ENCODE measurements at places on chromosomes 7 and 10.

DNA sequence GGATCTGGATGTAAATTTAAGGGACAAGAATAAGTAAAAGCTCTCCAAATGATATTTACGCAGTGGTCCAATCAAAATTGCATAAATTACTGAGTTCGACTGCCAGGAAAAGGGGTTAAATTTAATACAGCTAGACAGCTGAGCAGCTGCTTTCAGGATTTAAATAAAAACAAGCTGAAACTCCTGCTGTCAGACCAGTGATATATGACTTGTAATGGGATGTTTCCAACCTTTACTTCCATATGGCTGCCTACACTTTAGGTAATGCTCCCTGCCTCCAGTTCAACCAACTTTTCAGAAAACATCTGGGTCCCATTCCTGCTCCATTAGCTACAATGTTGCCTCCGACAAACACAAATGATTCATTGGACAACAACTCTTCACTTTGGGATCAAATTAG lies 326.3 kb upstream of the DGKB start:
- DNase-seq = no peak

DNA sequence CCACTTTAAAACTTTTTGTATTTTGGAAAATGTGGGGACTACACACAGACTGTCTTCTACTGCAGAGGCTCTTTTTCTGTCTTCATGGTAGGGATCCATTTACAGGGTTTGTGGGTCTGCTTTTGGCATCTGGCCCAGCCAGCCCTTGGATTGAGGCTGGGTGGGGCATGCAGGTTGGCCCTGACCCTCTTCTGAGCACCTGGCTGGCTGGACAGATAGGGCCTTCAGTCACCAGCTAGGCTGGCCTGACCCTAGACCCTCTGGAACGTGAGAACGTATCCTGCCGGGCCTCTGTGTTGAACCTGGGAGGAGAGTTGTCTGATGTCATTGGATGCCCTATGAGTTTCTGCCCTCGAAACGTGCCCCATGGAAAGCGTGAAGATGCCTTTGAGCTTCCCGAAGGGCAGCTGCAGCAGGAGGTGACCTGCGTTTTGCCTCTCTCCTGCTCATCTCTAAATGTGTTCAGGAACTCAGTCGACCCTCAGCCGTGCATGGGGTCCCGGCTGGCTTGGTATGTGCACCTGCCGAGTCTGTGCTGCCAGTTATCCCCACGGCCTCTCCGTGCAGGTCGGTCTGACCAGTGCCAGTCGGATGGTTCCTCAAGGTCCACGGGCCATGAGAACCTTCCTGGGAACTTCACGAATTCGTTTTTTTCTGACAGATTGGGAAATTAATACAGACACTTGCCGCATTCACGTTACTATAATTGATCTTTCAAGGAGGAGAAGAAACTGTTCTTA lies 74.9 kb downstream of the MGMT start:
- no peak for DNase-seq

GRCh38 chr7:128453836-128454804 lies 1.6 kb upstream of the HILPDA start:
- no peak for DNase-seq

DNA sequence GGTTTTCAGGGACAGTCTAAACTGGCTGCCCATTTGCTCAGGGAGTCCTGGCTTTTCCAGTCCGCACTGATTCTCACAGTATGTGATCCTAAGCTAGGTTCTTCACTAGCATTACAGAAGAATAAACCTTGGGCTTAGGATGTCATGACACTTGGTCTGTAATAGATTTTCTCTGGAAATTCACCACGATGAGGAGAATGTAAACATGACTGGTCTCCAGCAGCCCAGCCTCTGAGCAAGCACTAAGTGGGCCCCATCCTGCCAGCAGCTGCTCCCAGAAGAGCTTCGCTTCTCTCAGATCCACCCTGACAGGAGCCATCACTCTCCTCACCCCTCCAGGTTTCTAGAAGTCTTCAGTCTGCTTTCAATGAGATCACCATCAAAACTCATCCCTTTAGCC lies 103.7 kb upstream of the ZPBP start:
- no peak for DNase-seq

- peak; percentile 49 for DNase-seq
Measured at GRCh38 chr7:20778063-20778721, 8.5 kb downstream of the SP8 start.

DNA sequence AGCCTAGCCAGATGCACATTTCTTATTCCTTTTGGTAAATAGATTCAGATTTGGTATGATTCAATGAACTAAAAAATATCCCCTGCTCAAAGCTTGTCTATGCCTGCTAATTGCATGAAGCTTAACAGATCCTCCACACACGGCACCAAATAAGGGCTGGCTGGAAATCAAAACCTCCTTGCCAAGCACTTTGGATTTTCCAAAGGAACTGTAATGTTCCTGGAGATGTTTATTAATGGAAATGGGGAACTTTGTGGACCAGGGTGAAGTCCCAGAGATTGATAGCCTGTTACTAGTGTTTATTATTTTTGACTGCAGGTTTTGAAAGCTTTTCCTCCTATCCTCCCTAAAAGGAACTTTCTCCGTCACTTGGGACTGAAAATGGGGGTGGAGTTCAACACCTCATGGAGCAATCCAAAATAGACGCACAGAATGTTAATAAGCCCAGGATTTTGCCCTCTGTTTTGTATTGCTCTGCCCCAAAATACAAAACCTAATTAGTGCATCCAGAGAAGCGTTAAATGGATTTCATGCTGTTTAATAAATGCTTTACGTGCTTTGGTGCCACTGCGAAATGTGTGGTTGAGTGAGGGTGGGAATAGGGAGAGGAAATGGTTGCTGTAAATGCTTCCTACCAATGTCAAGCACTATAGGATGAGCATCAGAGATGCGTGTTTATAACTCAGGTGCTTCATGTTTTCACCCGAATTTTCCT lies 1027.7 kb downstream of the LRMDA start:
- DNase-seq = no peak

DNA sequence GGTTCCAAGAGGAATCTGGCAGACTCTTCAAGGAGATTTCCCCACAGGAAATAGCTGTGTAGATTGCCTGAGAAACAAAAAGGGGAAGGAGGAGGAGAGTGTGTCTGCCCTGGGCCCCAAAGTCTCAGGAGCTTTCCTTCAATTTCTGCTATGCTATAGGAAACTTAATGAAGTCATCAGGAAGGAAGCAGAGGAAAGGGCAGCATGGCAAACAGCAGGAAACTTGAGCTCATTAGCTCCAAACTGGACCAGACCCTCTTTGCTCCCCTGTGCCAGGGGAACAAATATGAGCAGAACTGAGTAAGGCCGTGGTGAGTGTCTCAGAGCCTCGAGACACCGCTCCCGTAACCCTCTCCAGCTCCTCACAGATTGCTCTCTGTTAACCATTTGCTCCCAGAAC lies 4.8 kb upstream of the KCNIP2 start:
- no peak for DNase-seq

- no peak for DNase-seq
Measured at GRCh38 chr10:74500816-74501215, 325.6 kb upstream of the KAT6B start.

DNA sequence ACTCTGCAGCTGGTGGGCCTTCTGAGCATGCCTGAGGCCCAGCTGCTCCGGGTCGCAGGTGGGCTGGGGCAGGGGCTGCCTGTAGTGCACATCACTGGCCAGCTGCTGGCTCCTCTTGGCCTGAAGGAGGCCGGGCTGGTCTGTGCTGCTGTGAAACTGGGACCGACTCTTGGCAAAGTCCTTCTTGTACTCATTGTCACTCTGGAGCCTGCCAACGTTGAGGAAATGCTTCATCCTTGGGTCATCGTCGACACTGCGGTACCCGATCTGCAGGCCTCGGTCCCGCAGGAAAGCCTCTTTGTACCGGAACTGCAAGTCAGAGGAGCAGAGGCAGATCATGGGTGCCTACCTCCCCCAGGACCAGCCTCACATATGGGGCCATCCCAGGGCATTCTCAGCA lies 37.7 kb downstream of the HABP2 start:
- DNase-seq = no peak

DNA sequence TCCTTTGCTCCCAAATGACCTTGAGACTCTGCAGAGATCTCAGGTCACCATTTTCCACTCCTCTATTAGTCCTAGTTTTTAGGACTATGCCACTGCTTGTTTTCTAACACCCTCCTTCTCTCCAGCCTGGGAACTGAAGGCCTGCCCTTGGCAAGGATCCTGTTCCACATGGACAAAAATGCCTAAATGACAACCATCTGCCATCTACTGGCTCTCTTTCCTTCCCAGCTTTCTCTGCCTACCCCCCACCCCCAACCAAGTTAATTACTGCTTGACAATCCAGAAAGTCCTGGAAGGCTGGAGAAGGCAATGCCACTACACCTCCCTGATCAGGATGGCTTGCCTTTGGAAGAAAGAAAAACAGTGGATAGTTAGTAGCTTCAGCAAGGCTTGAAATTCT lies 44.8 kb upstream of the SP8 start:
- DNase-seq = no peak

DNA sequence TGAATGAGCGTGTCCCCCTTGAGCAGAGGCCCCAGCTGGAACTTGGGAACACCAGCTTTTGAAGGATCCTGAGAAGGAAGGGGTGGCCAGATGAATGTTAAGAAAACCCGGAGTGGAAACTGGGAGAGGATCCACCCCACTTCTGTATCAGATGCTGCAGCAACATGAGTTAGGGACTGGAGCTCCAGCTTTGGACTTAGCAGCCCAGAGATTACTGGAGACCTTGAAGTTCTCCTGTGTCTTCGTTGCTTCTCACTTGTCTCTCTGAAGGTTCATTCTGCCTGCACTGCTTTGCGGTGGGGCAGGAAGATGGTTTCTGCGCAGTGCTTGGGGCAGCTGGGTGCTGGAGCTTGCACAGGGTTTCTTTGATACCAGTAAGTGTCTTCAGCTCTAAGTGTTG lies 9.3 kb downstream of the TMEM248 start:
- DNase-seq = no peak

GRCh38 chr7:43752411-43752810 lies 6.1 kb upstream of the BLVRA start:
- DNase-seq = no peak

- DNase-seq = peak; percentile 72
Measured at GRCh38 chr7:107661081-107661864, 645 bp downstream of the SLC26A4 start.

DNA sequence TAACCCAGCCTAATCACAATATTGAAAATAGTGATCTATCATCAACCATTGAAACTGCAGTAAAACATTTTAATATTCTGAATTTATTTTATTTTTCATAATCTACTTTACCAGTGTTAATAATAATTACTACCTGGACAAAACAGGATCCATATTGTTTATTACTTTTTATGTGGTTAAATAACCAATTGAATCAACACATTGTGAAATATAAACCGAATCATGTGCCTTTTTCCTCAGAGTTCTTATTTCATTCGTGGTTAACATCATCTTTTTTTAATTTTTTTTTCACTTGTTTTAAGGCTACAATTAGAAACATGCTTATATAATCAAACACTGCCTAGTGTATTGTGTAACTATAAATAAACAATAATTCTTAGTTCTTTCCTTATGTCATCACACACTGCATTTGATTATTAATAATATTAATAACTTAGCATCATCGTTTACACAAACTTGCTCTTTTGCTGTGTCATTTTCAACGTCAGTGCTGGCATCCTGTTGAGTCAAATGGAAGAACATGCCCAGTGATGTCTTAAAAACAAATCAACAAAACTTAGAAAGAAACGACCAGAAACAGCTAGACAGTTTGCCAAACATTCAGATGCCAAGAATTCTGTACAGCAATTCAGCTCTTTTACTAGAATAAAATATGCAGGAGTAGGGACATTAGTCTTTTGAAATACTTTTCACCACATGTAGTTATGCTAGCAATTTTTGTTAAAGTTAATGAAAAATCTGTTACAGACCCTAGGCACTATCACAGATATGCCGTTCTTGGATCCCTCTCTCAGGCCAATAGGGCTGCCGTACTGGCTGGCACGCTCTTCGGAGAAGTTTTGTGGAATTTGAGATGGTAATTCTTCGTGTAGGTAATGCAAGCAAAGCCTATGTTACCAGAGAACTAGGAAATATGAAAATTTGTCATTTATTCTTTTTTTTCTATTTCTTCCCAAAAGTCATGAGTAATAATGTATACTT lies 330.4 kb upstream of the SEMA3A start:
- DNase-seq = no peak

- no peak for DNase-seq
Measured at GRCh38 chr7:100847360-100847759, 5.2 kb upstream of the SLC12A9 start.

DNA sequence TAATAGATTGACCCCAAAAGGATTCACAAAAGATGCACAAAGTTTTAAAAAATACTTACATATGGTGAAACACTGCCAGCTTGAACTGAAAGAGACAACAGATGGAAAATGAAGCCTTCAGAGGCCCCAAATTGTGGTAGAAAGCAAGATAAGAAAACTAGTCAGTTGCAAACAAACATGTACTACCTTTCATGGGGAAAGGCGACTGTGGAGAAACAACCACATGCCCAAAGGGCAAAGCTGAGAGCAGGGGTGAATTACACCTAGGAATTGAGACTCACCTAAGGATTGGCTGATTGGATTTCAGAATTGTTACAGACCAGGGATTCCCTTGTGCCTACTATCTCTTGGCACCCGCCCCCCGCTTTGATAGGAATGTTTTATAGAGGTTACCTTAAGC lies 13.1 kb downstream of the EPC1 start:
- no peak for DNase-seq

DNA sequence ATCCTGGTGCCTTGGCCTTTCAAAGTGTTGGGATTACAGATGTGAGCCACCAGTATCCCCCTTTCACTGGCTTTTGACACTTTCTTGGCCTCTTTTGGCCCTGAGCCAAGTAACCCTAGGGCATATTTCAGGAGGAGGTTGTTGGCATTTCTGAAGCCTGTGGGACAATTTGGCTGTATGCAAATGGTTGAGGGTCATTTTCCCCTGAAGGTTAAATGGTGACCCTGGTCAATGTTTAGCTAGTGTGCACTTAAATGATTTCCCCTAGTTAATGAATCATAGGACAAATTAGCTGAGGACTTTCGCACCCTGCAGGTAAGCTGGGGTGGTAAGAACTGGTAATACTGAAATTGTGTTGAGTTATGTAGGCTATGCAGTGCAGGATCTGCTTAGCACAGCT lies 660.5 kb downstream of the LRMDA start:
- no peak for DNase-seq

DNA sequence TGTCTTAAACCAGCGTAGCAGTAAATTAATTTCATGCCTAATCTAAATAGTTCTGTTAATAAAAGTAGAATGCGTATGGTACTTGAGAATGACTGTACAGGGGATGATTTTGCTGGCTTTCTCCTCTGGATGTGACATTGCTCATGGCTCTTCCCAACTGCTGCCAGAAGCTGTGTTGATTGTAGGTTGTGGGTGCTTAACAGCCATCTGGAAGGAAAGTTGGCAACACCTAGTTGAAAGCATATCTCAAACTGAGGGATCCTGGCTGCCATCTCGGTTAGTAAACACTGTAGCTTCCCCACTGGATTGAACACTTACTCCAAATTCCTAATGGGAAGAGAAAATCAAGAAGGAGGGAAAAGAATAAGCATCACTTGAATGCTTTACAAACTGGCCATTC lies 130.9 kb downstream of the NXPH1 start:
- no peak for DNase-seq

Data from activated naive CD8-positive, alpha-beta T cell treated with anti-CD3 and anti-CD28 coated beads, Interleukin-2, amount 10 ng/mL, durations not matched to agents 7 days and 5 days (primary cell).